ENCODE measurements at places on chromosomes 7 and 10. TPM values are rescaled to one million over a fixed set of nuclear protein-coding genes. Genes with fewer than 3 reads are reported as not detected.

Gene PKD1L1
- 0.06 TPM for total RNA-seq

Gene PDZD7
- 0.19 TPM for total RNA-seq

Gene GPRIN2
- total RNA-seq = 8.0 TPM

Gene ASIC3
- total RNA-seq = not detected

Gene RBP4
- 1.7 TPM for total RNA-seq

Gene SEMA3A
- 0.67 TPM for total RNA-seq

Gene ANKRD61
- total RNA-seq = not detected

Data from esophagus squamous epithelium (tissue), 5 donors.